ENCODE measurements at places on chromosomes 16 and 17.

- DNase-seq: no peak
Measured at GRCh38 chr16:66254751-66255150, 111.7 kb upstream of the CDH5 start.

DNA sequence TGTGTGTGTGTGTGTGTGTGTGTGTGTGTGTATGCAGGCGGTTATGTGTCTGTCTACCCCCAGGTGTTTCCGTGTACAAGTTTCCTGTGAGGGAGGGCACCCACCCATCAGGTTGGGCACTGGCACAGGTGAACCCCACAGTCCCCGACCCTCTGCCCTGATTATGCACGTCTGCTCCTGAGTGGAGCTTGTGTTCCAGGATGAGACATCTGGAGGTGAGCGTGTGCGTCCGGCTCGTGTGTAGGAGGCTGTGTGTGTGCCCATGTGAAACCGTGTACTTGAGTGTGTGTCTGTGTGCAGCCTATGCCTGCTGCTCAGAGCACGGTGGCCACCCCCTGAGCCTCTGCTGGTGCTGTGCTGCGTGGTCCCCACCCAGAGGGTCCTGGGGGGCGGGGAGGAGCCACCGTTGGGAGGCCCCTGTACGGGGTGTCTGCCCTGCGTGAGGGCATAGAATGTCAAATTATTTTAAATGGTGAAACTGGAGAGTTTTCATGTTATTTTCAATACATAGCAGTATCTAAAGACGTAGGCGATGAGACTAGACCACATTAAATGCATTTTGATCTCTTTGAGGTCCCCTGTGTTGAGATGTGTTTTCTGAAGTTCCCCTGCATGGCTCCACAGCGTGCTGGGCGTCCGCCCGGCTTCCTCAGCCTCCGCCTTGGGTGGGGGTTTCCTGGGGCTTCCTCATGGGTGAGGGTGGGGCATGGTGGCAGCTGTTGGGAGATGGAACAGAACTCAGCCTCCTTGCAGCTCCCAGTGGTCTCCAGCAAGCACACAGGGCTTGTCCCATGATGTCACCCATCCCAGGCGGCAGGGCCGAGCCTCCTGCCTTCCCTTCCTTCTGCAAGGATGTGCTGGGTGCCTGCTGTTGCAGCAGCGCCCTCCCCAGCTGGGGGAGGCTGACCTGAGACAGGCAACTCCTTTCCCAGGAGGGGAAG is 43.4 kb downstream of the KCNJ12 start:
- no peak for DNase-seq

- DNase-seq: no peak
Measured at GRCh38 chr16:84616515-84616914, 1.4 kb downstream of the COTL1 start.

DNA sequence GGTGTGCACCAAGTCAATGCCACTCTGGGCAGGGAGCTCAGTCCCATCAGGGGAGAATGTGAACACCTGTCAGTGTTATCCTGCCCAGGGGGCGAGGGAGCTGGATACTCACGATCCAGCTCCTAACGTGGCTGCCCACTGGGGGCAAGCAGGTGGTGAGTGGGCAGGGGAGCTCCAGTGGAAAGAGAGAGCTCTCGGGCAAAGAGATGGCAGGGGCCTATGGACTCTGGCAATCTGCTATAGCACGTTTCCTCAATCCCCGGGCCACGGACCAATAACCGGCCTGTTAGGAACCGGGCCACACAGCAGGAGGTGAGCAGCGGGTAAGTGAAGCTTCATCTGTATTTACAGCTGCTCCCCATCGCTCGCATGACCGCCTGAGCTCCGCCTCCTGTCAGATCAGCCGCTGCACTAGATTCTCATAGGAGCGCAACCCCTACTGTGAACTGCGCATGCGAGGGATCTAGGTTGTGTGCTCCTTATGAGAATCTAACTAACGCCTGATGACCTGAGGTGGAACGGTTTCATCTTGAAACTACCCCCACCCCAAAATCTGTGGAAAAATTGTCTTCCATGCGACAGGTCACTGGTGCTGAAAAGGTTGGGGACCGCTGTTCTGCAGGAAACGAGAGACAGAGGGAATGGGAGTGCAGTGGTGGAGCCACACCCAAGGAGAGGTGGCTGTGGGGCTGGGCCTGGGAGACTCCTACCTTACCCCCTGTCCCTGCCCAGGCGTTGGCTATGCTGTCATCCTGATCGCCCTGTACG is 15.6 kb downstream of the SLC6A2 start:
- no peak for DNase-seq

- no peak for DNase-seq
Measured at GRCh38 chr16:86229866-86230656, 280.3 kb upstream of the FOXF1 start.

- DNase-seq: no peak
Measured at GRCh38 chr16:19329932-19330331, 44.4 kb downstream of the CLEC19A start.

- DNase-seq: no peak
Measured at GRCh38 chr17:46190763-46191162, 2.5 kb downstream of the KANSL1 start.

DNA sequence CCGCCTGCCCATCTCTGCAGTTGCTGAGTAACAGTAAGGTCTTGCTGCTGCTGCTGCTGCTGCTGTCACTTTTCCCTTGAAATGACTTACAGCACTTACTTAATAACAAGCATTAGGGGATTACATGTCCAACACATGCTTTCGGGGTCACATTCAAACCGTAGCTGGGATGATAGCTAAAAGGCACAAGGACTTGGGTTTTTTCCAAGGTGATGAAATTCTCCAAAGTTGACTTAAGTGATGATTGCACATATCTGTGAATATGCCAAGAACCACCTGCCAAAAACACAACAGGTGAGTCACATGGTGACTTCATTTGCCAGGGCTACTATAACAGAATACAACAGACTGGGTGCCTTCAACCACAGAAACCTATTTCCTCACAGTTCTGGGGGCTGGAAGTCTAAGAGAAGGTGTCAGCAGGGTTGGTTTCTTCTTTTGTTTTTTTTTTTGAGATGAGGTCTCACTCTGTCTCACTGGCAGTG is 121.9 kb upstream of the TNRC6C start:
- DNase-seq: no peak

GRCh38 chr16:57531635-57532265 is 4.6 kb downstream of the CCDC102A start:
- no peak for DNase-seq

GRCh38 chr17:82024859-82025258 is 1.8 kb downstream of the LRRC45 start:
- DNase-seq: no peak

DNA sequence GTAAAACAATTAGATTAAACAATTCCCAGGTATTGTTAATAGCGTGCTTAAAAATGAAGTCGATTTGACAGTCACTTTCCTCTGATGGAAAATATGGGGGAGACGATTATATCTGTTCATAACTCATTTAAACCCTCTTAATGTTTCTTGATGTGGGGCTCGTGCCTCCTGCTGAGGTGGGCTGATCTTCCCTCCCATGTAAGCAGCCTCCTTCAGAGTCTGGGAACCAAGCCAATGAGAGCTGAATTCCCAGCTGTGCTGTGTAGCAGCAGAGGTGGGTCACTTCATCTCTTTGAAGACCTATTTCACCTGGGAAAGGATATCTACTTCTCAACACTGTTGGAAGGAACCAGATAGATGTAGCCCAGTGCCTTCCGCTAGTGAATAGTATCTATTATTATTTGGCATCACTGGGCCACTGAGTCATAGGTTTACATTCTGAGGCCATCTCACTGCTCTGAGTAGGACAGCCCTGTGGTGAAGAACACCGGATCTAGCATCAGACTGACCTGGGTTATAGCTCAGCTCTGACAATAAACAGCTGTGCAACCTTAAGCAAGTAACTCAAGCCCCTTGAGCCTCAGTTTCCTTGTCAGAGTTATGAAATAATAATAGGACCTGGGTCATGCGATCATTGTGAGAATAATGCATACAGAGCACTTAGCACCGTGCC is 85.3 kb upstream of the C16orf82 start:
- DNase-seq: no peak

DNA sequence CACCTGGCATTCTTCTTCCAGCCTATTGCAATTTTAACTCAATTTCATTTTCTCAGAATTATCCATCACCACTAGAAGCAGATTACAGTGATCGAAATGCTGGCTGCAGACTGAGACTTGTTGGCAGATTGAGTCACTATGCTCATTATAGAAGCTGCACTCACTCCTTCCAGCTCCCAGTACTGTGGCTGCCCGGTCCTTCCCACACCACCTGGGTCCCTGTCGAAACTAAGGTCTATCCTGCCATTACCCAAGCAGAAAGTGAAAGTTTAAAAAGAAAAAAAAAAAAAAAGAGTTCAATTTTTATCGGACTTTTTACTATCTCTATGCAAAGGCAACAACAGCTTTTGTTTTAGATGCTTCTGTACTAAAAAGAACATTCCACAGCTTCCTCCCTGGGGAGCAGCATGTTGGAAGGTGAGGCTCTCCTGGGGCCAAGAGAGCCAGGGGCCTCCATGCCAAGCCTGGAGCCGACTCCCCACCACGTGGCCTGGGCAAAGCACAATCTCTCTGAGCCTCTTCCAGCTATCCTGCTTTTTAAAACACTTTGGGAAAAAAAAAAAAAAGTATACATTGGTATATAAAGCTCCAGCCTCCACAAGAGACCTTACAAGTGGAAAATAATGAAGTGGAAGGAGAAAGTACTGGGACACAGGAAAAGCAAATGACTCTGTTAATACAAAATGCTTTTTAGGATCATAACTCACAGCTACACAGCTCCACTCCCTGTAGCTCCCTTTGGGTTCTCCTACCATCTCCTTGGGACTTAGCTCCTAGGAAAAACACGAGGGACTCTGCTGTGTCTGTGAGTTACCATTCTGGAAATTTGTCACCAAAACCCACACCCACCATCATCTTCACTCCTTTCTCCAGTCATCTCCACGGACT is 77.8 kb downstream of the USP31 start:
- DNase-seq: no peak

- DNase-seq: no peak
Measured at GRCh38 chr17:44921122-44921882, 6.0 kb upstream of the GFAP start.

DNA sequence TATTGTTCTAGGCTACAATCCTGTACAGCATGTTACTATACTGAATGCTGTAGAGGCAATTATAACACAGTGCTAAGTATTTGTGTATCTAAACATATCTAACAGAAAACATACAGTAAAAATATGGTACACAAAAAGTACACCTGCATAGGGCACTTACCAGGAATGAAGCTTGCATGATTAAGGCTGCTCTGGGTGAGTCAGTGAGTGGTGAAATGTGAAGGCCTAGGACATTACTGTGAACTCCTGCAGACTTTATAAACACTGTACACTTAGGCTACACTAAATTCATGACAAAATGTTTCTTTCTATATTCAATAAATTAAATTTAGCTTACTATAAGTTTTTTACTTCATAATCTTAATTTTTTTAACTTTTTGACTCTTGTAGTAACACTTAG is 37.1 kb downstream of the AMFR start:
- DNase-seq: no peak

DNA sequence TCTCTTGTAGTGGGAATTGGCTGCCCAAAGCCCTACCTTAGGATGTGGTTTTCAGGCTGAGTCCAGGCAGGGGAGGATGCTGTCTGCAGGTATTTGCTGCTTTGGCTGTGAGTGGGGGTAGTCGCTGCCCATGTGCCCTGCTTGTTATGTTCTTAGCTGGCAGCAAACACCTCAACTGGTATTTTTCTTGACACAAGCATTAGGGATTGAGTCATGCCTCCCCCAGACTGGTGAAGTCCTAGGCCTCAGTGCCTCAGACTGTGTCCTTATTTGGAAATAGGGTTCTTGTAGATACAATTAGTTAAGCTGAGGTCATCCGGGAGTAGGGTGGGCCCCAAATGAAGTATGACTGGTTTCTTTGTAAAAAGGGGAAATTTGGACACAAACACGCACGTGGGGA is 808.3 kb upstream of the EEF2KMT start:
- no peak for DNase-seq

- no peak for DNase-seq
Measured at GRCh38 chr17:68398691-68399637, 58.3 kb downstream of the WIPI1 start.

GRCh38 chr16:86520317-86521210 is 10.2 kb downstream of the FOXF1 start:
- DNase-seq: no peak

- no peak for DNase-seq
Measured at GRCh38 chr17:37292429-37293139, 83.2 kb upstream of the C17orf78 start.

- no peak for DNase-seq
Measured at GRCh38 chr17:81483085-81483861, 29.3 kb downstream of the ACTG1 start.

DNA sequence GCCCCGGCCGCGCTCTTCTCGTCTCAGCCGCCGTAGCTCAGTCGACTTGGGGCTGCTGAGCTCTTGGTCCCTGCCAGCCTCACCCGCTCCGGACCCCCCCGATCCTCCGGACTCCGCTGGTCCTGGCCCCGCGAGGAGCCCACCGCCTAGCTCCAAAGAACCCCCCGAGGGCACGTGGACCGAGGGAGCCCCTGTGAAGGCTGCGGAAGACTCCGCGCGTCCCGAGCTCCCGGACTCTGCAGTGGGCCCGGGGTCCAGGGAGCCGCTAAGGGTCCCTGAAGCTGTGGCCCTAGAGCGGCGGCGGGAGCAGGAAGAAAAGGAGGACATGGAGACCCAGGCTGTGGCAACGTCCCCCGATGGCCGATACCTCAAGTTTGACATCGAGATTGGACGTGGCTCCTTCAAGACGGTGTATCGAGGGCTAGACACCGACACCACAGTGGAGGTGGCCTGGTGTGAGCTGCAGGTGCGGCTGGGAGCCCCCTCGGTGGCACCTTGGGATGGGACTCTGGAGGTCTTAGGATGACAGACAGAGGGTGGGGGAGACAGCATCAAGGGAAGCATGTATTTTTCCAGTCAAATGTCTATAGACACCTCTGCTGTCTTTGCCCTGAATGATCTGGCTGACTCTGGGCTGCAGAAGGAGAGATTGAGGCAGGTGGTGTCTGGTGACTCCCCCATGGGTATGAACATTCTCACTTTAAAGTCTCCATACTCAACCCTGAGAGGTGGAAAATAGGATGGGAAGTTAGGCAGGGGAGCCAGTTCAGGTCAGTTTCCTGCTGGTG is 635 bp downstream of the WNK4 start:
- DNase-seq: no peak

DNA sequence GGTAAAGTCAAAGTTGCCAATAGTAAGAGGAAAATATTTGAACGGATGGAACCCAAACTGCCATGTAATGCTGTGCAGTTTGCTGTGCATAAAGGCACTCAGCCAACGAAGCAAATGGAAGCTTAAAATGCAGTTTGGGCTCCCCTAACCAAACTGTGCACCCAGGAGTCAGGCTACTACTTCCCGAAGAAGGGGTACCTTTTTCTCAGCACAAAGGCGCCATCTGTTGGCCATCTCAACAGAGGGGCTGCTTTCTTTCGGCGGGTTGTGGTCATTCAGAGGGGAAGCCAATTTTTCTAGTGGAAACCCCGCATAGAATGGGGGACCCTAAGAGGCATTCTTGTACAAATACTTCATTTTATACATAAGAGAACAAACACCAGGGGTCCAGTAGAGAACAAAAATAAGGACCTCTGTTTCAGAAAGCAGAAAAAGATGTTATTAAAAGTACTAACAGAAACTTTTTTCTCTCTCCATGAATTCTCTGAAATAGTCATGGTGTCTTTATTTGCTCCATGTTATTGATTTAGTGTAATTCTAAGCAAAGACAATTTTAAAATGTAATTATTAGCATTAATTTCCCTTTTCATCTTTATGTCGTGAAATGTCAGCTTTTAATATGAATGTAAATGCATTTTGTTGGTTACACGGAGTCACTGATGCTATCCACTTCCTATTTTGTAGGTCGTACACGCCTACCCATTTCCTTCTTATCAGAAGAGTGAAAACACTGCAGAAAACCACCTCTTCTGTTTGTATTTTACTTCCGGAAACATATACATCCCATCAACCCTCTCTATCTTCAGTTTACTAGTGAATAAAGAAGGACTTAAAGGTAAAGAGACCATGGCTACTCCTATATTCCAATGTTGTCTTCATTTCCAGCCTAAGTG is 453.3 kb downstream of the KCNJ2 start:
- no peak for DNase-seq
